ENCODE measurements at places on chromosomes 6 and 20. TPM values are rescaled to one million over a fixed set of nuclear protein-coding genes. Genes with fewer than 3 reads are reported as not detected.

DNA sequence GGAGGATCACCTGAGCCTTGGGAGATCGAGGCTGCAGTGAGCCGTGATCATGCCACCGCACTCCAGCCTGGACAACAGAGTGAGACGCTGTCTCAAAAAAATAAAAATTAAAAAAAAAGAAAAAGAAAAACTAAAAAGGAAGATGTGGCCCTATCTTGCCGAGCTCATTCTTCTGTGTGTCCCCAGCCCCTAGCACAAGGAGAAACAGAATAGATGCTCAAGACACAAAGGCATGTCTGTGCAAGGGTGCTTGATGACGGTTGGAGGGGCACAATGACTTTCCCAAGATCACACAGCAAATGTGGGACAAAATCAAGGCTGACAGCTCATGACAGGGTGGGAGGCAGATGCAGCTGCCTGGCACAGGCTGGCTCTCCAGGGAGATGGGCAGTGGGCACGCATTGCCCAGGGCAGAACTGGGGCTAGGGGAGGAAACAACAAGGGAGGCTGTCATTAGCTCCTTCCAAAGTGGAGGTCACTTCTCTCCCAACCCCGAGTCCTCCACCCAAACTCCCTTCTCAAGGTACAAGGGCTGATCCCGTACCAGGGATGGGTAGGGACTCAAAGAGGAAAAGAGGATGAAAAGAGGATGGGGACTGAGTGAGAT, 775 bp upstream of the NRSN2 start:
- peaks cover 6% of the 10 kb centered on the region for H3K36me3 ChIP-seq
- no peak for DNase-seq
- H3K27me3 ChIP-seq = no peaks in the 10 kb centered on the region
- peak overlapping the region; percentile 48 for H3K27ac ChIP-seq

GRCh38 chr6:7343546-7344475, 30.8 kb upstream of the SSR1 start:
- no peaks in the 10 kb centered on the region for H3K4me1 ChIP-seq
- H3K27me3 ChIP-seq = no peaks in the 10 kb centered on the region
- H3K36me3 ChIP-seq = no peaks in the 10 kb centered on the region
- no peak overlapping the region for H3K4me3 ChIP-seq
- DNase-seq = no peak

- no peak for DNase-seq
- H3K4me1 ChIP-seq = no peaks in the 10 kb centered on the region
- H3K27ac ChIP-seq = no peak overlapping the region
- H3K27me3 ChIP-seq = no peaks in the 10 kb centered on the region
- H3K4me3 ChIP-seq = no peak overlapping the region
These were observed 22.0 kb downstream of the KIF13A start for GRCh38 chr6:17965397-17965796.

The PPP1R14C gene
- 2.9 TPM for polyA plus RNA-seq

DNA sequence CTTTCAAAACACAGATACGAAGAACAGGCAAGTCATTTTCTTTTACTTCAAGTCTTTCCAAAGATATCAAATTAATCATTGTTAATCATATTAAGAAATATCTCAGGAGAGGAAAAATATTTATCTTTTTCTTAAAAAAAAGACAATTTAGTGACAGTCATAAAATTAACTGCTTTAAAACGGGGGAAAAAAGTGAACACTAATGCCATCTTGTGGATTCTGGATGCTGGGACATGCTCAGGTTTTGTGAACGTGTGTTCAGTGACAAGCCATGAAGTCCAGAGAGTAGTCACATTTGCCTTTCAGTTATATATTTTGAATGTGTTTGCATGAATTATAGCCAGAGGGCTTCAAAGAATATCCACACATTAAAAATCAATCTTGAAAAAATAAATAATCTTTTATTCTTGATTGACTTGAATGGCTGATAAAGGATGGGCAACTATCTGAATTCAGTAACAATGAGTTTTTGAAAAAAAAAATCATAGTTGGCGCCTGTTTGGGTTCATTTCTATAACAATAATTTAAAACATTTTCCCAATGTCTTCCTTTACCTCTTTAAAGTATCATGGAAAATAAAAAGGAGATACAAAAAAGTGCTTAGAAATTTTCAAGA, 74.7 kb upstream of the NOX3 start:
- H3K4me1 ChIP-seq = no peaks in the 10 kb centered on the region
- DNase-seq = peak; percentile 16
- H3K27ac ChIP-seq = no peak overlapping the region
- no peaks in the 10 kb centered on the region for H3K27me3 ChIP-seq
- H3K4me3 ChIP-seq = no peak overlapping the region
- no peaks in the 10 kb centered on the region for H3K36me3 ChIP-seq

DNA sequence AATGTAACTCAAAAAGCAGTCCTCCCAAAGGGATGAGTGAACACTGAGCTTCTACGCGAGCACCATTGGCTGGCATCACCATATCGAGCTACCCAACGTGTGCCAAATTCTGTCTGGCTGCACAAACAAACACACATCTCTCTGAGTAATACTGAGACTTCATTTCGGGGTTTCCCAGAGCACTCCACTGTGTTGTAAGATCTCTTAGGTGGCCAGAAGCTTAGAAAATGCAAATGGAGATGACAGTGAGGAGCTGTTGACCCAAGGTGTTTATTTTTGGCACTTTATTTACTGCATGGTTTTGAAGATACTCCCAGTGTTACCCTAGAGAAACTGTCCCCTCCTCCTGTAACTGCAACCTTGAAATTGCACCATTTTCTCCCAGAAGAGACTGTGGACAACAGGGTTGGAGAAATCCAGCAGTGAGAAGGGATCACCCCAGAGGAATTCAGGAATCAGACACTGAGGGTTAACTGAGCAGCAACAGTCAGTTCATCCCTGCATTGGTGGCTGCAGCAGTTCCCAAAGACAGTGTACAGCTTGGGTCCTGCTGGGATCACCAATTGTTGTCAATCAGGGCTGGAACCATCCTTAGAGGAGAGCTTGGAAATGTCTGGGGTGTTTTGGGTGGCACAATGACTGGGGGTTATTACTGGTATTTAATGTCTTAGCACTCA, 1.0 kb upstream of the RIPOR2 start:
- no peak for DNase-seq
- H3K4me1 ChIP-seq = no peaks in the 10 kb centered on the region
- H3K27ac ChIP-seq = no peak overlapping the region
- peaks cover 2% of the 10 kb centered on the region for H3K27me3 ChIP-seq

DNA sequence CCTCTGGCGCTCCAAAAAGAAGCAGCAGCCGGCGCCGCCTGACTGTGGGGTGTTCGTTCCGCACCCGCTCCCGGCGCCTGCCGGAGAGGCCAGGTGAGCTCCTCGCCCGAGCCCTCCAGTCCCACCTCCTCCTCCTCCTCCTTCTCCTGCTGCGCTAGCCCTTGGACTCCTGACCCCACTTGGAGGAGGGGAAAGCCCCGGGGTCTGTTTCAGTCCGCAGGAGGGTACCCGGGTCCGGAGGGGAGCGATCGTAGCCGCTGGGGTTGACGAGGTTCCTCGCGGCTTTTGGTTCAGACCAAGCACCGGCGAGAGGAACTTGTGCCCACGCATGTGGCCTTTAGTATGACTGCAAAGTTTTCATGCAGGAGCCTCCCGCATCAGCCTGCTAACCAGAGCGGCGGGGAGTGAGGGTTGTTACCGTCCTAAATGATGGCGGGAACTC, 493 bp downstream of the CRYBG1 start:
- peak overlapping the region; percentile 79 for H3K27ac ChIP-seq
- peak overlapping the region; percentile 94 for H3K4me3 ChIP-seq
- H3K27me3 ChIP-seq = peaks cover 5% of the 10 kb centered on the region
- DNase-seq = peak; percentile 84

GRCh38 chr6:106225581-106225980, 100.0 kb downstream of the ATG5 start:
- H3K27me3 ChIP-seq = no peaks in the 10 kb centered on the region
- H3K4me3 ChIP-seq = no peak overlapping the region
- H3K36me3 ChIP-seq = no peaks in the 10 kb centered on the region
- no peak overlapping the region for H3K27ac ChIP-seq

DNA sequence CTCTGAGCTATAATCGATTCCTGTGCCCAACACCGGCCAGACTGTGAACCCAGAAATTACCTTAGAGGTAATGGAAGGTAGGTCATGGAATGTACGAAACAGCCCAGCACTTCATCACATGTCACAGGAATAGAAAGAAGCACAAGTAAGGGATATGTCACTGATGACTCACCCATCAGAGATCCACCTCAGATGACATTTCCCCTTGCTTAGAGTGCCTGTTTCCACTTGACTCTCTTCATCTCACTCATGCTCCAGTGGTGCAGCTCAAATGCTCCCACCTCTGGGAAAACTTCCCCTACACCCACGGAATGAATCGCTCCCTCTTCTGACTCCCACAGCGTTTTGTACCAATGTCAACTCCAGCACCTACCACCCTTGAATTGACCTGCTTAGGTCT, 381.6 kb upstream of the CNR1 start:
- H3K36me3 ChIP-seq = no peaks in the 10 kb centered on the region
- no peak overlapping the region for H3K4me3 ChIP-seq
- DNase-seq = no peak
- no peaks in the 10 kb centered on the region for H3K4me1 ChIP-seq
- H3K27me3 ChIP-seq = no peaks in the 10 kb centered on the region

The SMLR1 gene
- 48.7 TPM for polyA plus RNA-seq

DNA sequence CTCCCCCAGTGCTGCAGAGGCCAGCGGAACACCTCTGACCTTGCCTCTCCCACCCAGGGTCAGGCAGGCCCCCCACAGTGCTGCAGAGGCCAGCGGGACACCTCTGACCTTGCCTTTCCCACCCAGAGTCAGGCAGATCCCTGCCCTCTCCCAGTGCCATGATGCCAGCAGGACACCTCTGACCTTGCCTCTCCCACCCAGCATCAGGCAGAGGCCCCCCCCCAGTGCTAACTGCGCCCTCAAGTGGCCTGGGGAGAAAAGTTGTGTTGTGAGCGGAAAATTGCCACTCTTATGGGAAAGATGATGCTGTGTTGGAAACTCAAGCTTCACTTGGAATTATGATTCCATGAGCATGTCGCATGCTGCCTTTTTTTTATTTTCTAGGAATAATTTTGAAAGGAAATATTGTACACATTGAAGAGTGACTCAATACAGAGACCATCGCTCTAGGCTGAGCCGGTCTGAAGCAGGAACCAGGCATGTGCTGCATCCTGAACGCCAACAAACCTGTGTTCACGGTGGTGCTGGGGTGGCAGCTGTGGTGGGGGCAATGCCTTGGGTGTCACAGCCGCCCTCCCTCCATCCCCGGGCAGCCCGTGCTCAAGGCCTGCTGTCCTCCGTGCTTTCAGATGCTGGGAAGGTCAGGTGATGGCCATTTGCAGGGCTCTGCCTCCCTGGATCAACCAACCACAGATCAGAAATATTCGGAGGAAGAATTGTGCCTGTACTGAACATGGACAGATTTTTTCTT, 98.6 kb downstream of the CDH4 start:
- H3K36me3 ChIP-seq = no peaks in the 10 kb centered on the region
- H3K4me1 ChIP-seq = no peaks in the 10 kb centered on the region

- peaks cover 15% of the 10 kb centered on the region for H3K4me1 ChIP-seq
- DNase-seq = no peak
These were observed 22.3 kb upstream of the ROS1 start for GRCh38 chr6:117448011-117448410.

The ABHD12 gene
- polyA plus RNA-seq = 45.8 TPM

GRCh38 chr6:13006578-13007300, 290.2 kb downstream of the PHACTR1 start:
- H3K27me3 ChIP-seq = peaks cover 27% of the 10 kb centered on the region
- H3K36me3 ChIP-seq = no peaks in the 10 kb centered on the region
- no peak overlapping the region for H3K27ac ChIP-seq
- no peak overlapping the region for H3K4me3 ChIP-seq

The CST7 gene
- polyA plus RNA-seq = 1.9 TPM

GRCh38 chr20:49508435-49509199, 26.1 kb upstream of the KCNB1 start:
- H3K4me1 ChIP-seq = no peaks in the 10 kb centered on the region
- no peaks in the 10 kb centered on the region for H3K27me3 ChIP-seq
- H3K4me3 ChIP-seq = no peak overlapping the region
- DNase-seq = peak; percentile 40
- H3K36me3 ChIP-seq = peaks cover 9% of the 10 kb centered on the region

DNA sequence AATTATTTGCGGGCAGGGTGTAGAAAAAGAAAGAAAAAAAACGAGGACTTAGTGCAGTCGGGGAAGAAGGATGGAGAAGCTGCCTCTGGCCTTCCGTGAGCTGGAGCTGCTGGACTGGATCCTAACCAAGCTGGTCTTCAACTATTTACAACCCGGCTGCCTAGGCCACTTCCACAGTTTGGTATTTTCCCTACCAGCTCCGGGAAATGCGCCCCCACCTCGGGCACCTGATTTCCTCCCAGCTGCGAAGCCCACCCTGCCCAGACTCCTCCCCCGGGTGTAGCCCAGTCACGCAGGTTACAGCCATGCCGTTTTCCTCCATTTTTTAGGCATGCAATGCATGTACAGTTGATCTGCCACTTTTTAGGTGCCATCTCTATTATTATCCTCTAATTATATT, 21.2 kb downstream of the THEMIS start:
- no peak for DNase-seq
- no peak overlapping the region for H3K4me3 ChIP-seq
- no peaks in the 10 kb centered on the region for H3K4me1 ChIP-seq

The LY6G6D gene
- polyA plus RNA-seq = 0.19 TPM

The ZNF133 gene
- 22.1 TPM for polyA plus RNA-seq

DNA sequence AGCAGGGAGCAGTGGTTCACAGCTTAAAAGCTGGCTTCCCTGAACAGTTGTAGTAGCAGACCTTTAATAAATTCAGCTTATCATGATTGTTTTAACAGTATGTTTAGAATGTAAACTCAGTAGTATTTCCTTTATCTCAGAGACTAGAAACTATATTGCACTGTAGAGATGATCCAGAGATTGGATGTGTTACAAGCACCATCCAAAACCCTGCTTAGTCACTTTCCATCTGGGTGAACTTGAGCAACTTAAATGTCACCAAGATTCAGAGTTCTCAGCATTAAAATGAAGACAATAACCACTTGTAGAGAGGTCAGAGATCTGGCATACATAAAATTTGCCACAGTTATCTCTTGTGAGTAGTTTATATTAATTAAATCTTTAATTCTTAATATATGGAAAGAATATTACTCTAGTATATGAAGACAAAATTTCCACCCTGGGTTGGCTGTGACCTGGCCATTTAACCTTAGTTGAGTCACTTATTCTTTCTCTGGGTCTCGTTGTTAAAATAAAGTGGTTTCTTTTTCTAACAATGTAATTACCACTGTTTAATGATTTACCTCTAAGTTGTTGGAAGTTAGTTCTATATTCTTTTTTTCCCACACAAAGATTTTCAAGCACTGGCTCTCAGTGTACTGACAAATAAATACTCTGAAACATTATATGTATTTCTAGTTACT, 239.2 kb upstream of the FKBP1C start:
- no peak for DNase-seq
- H3K4me3 ChIP-seq = no peak overlapping the region
- peak overlapping the region; percentile 6 for H3K27ac ChIP-seq

The CALHM5 gene
- polyA plus RNA-seq = 0.91 TPM

DNA sequence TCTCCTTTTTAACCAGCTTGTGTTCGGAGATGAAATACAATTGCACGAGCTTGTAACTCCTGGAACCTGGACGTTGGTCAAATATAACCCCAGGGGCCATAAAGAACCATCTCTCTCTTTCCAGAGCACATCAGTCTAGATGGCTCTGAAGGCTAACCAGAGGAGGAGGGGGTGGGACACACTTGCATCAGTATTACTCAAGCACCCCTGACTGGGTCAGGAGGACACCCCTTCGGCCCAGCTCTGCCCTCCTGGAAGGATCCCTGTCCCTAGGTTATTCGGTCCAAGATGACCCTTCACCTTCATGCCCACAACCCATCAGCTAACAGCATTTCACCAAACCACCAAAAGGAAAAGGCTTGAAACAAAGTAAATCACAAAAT, 67.1 kb downstream of the FYN start:
- no peaks in the 10 kb centered on the region for H3K27me3 ChIP-seq
- H3K27ac ChIP-seq = no peak overlapping the region
- no peak overlapping the region for H3K4me3 ChIP-seq
- no peaks in the 10 kb centered on the region for H3K36me3 ChIP-seq
- no peak for DNase-seq

- H3K4me1 ChIP-seq = no peaks in the 10 kb centered on the region
- DNase-seq = no peak
These were observed 24.0 kb downstream of the DNMT3B start for GRCh38 chr20:32786059-32786760.
